Chondrocyte (in vitro differentiated cells): ENCODE measurements at places on chromosomes 3 and 15. TPM values are rescaled to one million over a fixed set of nuclear protein-coding genes. Genes with fewer than 3 reads are reported as not detected.
A peak's percentile ranks its signal among the peaks of the same experiment; 100 is the strongest.

DNA sequence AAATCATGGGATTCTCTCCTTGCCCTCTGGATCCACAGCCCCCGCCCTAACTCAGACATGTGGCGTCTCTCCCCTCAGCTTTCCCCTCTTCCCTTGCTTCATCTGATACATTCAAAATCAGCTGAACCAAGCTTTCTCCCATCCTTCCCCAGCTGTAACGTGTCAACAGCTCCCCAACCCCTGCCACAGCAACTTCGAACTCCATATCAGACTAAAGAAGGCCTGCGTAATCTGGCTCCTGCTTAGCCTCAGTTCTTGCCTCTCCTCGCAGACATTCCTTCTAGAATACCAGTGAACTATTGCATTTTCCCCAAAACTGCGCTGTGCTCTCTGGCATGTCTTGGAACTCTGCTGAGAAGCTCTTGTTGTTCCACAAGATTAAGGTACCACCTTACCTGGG lies 18.3 kb downstream of the B4GALT4 start:
- no peak for DNase-seq

GRCh38 chr3:32816439-32817256 lies 1.1 kb upstream of the TRIM71 start:
- peak; percentile 75 for DNase-seq

GRCh38 chr15:101803676-101804075 lies 367 bp downstream of the OR4F6 start:
- DNase-seq = no peak

NUDT16 gene
- 11.5 to 14.2 TPM (median 11.6 TPM) in 3 replicates for total RNA-seq

DNA sequence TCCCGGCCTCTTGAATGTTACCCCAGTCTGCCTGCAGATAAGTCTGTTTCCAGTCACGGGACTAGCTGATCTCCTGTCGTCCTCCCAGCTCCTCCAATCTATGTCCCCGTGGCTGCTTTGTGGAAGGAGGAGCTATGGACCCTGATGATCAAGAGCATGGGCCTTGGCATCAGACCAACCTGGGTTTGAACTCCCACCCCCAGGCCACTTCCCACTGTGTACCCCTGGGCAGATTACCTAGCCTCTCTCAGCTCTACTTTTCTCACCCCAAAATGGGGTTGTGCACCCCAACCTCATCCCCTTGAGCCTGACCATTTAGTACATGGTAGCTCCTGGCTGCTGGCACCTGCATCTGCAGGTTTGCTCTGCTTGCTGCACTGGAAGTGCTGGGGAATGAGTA lies 55.8 kb downstream of the GASK1A start:
- DNase-seq = no peak

- peak; percentile 13 for DNase-seq
These were observed 17.6 kb downstream of the RLBP1 start for GRCh38 chr15:89203705-89204273.

CHST13 gene
- total RNA-seq = not detected in 3 replicates

DNA sequence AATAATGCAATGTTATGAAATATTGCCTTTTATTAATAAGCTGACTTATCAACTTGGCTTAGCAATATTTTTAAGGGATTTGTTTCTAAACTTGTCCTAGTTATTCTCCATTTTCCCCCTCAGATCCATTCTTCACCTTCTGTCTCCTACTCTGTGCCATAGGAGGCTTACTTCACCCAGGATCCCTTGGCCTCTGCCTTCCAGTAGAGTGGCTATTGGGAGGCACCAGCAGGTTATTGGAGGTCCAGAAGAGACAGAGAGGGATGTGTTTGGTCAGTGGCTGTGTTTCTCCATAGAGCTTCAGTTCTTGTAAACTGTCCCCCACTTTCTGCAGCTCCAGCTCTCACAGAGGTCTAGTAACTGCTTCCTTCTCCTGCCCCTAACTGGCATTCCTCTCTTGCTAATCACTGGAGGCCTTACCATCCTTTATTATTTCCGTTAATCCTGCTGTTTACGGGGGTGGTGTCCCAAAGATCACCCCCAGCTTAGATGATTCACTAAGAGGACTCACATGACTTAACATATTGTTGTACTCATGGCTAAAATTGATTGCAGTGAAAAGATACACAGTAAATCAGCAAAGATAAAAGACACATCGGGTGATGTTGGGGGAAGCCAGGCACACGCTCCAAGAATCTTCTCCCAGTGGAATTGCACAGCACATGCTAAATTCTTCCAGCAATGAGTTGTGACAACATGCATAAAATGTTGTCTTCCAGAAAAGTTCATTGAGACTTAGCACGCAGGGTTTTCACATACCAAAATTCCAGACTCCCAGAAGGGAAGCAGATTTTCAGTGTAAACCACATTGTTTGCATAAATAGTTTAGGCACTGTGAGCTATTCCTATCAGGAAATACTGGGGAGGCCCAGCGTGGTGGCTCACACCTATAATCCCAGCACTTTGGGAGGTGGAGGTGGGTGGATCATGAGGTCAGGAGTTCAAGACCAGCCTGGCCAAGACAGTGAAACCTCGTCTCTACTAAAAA lies 67.5 kb downstream of the RPL22L1 start:
- no peak for DNase-seq

GRCh38 chr3:9869955-9870354 lies 10.1 kb downstream of the CIDEC start:
- DNase-seq = no peak

PLSCR1 gene
- 21.5 to 34.6 TPM (median 23.9 TPM) in 3 replicates for total RNA-seq

PTH1R gene
- 2.4 to 6.3 TPM (median 3.1 TPM) in 3 replicates for total RNA-seq

- DNase-seq = no peak
These were observed 18.6 kb downstream of the CD200R1 start for GRCh38 chr3:112956351-112956750.

ZIC4 gene
- total RNA-seq = 1.7 to 10.2 TPM (median 1.7 TPM) in 3 replicates

DNA sequence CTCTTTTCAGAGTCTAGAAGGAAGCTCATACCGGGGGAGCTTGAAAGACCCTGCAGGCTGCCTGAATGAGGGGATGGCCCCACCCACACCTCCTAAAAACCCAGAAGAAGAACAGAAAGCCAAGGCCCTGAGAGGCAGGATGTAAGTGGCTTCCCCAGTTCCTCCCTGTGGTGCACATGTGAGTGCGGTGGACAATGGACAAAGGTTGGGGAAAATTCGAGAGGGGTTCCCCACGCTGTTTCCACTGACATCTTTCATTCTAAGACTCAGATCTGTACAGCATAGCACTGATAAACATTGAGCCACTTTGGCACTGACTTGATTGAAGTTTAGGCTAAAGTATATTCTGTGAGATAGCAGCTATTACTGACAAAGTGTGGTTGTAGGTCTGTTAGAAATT lies 79.5 kb upstream of the UMPS start:
- no peak for DNase-seq

ZPLD1 gene
- not detected in 3 replicates for total RNA-seq

DNA sequence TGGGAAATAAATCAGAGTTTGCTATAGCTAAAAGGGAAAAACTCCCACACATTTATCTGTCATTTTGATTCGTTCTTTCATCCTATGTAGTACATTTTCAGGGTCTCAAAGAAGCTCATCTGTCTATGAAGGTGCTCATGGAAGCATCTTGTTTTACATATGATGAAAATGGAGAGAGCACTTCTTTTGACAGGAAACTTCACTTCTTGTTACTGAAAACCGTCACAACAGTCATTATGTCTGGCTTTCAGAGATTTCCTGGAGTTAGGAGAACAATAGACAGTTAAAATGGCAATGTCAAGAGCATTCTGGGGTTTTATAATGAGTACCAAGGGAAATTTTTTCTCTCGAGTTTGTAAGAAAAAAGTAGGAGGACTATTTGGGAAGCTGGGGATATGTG lies 83.3 kb downstream of the TMEM108 start:
- DNase-seq = no peak

PEAK1 gene
- total RNA-seq = 143 to 206 TPM (median 148 TPM) in 3 replicates

GRCh38 chr3:129824926-129825541 lies 68.5 kb downstream of the TMCC1 start:
- no peak for DNase-seq

RASSF1 gene
- total RNA-seq = 17.3 to 22.4 TPM (median 21.8 TPM) in 3 replicates

- DNase-seq = no peak
These were observed 256.3 kb upstream of the SEMA6D start for GRCh38 chr15:47460795-47461573.

DNA sequence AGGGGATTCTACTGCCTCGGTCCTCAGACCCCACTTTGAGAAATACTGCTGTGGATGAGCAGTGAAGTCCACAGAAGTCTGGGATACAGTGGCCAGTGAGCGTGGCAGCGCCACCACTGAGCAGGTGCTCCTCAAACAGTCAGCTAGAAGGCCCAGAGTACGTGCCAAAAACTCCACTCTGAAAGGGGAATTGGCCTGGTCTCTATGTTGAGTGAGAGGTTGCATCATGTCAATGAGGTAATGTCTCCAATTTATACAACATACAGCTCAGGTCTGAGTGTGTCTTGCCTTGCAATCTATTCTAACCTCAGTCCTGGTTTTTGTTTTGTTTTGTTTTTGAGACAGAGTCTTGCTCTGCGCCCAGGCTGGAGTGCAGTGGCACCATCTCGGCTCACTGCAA lies 53.3 kb upstream of the ETV5 start:
- DNase-seq = no peak

PYGO1 gene
- total RNA-seq = 20.3 to 21.0 TPM (median 20.5 TPM) in 3 replicates

GRCh38 chr15:29008846-29009245 lies 123.1 kb downstream of the APBA2 start:
- DNase-seq = no peak

GRCh38 chr15:74038707-74039655 lies 43.4 kb downstream of the GOLGA6A start:
- DNase-seq = no peak

AHSG gene
- total RNA-seq = not detected in 3 replicates

OCA2 gene
- 0.75 to 3.3 TPM (median 0.82 TPM) in 3 replicates for total RNA-seq

IMPG2 gene
- 0.50 to 0.80 TPM (median 0.56 TPM) in 3 replicates for total RNA-seq

DNA sequence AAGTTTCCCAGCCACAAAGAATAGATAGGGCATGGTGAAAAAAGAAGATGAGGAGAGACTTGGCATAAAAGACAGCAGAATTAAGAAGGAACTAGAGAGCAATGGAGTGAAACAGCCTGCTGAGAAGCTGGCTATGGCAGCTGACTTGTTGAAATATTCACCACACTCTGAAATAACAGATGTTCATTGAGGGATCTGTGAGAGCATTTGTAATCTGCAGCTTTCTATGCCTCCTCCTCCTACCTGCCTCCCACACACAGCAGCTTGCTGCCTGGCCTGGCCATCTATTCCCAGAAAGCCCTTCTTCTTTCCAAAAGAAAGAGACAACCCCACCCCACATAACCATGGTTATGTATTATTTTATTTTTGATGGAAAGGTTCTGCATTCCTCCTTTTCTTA lies 303.9 kb downstream of the GAP43 start:
- no peak for DNase-seq

SLC28A2 gene
- not detected in 3 replicates for total RNA-seq

TRIM71 gene
- total RNA-seq = 0.05 to 0.17 TPM (median 0.08 TPM) in 3 replicates

- no peak for DNase-seq
These were observed 29.5 kb downstream of the ZNF662 start for GRCh38 chr3:42935472-42935871.

- no peak for DNase-seq
These were observed 46.4 kb upstream of the TSEN2 start for GRCh38 chr3:12437861-12438260.

SPESP1 gene
- not detected in 3 replicates for total RNA-seq

- DNase-seq = no peak
These were observed at the start of gene AGTR1 for GRCh38 chr3:148697306-148698189. AGTR1 (plus strand) TSS chr3:148697903; CDS start chr3:148741036, 43,133 bp downstream.

SKOR1 gene
- total RNA-seq = 0.15 to 0.27 TPM (median 0.22 TPM) in 3 replicates

DNA sequence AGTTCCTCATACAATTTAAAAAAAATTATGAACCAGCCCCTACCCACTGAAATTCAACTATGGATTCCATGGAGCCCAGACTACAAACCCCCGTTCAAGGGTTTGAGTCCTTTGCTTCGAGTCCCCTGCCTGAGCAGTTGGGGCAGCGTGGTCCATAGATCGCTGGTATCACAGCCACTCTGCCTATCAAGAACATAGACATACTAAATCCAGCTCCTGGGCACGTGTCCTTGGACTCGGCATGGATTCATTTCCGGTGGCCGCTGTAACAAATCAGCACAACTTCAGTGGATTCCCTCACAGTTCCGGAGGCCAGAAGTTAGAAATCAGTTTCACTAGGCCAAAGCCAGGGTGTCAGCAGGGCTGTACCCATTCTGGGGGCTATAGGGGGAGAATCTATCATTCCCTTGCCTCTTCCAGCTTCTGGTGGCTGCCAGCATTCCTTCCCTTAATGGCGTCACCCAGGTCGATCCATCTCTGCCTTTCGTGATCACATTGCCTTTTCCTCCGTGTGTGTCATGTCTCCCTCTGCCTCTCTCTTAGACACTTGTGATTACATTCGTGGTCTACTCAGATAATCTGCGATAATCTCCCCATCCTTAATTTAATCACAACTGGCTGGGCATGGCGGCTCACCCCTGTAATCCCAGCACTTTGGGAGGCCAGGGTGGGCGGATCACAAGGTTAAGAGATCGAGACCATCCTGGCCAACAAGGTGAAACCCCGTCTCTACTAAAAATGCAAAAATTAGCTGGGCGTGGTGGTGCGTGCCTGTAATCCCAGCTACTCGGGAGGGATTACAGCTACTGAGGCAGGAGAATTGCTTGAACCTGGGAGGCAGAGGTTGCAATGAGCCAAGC lies 4.6 kb upstream of the TMEM44 start:
- DNase-seq = no peak
